ENCODE measurements at places on chromosomes 5 and 9. TPM values are rescaled to one million over a fixed set of nuclear protein-coding genes. Genes with fewer than 3 reads are reported as not detected.

Gene DCP2
- polyA plus RNA-seq: 30.5 TPM

Gene ADAMTSL1
- 15.8 TPM for polyA plus RNA-seq

Gene SLC6A7
- 0.17 TPM for polyA plus RNA-seq

Gene FAM53C
- polyA plus RNA-seq: 39.7 TPM

- no peak for DNase-seq
Observed at GRCh38 chr9:79127661-79128060, 444.1 kb upstream of the TLE4 start.

Gene PALM2AKAP2
- 10.2 TPM for polyA plus RNA-seq

DNA sequence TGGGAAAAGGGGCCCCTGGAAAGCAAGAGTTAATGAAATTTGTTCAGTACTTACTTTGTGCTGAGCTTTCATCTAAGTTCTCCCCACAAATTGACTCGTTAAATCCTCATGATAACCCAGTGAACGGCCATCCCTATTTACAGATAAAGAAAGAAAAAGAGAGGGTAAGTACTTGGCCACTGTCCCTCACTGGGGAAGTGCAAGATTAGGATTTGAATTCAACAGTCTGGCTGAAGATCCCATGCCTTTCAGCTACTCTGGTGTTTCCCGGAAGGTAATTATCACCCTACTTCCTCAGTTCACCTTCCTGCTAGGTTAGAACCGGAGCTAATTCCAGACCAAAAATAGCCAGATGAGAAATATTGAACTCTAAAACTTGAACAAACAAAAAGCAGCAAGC is 269.2 kb upstream of the TLE4 start:
- DNase-seq: no peak

DNA sequence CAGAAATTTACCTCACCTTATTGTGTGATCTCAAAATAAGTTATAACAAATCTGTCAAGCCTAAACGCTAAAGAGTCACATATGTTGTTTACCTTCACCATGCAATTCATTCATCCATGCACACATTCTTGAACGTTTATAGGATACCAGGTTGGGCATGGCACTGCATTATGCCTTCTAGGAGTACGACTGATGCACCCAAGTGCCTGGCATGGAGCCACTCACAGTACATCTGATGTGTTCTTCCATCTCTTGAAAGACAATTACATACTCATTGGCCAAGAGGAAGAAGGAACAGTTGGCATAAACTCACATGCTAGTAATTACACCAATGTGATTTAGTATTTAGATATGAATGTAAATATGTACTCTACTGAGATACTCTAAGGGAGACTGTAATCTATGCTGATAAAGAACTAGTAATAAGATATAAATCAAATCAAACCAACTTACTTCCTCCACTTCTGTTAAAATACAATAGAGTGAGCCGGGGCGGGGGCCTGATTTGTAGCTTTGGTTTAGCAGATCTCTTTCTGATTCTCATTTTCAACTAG is 90.7 kb downstream of the LPAR1 start:
- DNase-seq: no peak

GRCh38 chr5:139709582-139710318 is 61.6 kb downstream of the CXXC5 start:
- no peak for DNase-seq

Gene GPR150
- not detected for polyA plus RNA-seq

GRCh38 chr5:61030163-61030482 is 85.1 kb downstream of the NDUFAF2 start:
- DNase-seq: no peak

GRCh38 chr5:59367791-59368394 is 525.6 kb downstream of the PDE4D start:
- peak; percentile 72 for DNase-seq

Data from renal pelvis (tissue), 12 donors.